ENCODE measurements at places on chromosomes 3 and 15.

DNA sequence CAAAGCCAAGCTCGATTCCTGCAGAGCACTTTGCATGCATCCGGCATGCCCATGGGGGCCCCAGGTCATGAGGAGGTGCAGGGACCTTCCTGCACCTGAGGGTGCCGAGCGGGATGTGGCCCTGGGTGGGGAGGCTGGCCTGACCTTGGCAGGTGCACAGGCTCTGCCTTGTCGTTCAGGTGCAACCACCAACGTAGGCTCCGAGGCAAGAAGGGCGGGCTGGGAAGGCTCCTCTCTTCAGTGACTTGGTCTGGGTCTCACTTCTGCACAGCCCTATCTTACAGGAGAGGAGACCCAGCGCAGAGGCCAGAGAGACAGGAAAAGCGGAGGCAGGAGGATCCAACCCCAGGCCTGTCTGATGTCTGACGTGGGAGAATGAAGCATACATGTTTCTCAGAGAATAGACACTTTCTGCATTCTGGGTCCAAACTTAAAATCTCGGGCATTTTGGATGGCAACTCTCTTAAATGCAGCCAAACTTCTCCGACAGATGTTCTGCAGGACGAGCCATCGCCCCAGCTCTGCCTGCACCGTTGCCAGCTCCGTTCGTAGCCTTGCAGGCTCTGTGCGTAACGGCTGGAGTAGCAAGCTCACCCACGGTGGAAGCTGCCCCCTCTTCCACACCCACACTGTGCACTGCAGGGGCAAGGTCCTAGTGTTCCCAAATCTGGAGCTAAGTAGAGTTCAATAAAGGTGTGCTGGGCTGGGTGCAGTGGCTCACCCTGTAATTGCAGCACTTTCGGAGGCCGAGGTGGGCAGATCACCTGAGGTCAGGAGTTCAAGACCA is 60.8 kb upstream of the SNRPA1 start:
- no peak for DNase-seq

GRCh38 chr3:136772709-136773108 is 20.5 kb upstream of the STAG1 start:
- no peak for DNase-seq

- DNase-seq = no peak
Measured at GRCh38 chr15:64667736-64668161, 107.6 kb downstream of the RBPMS2 start.

- DNase-seq = no peak
Measured at GRCh38 chr3:1183320-1184048, 90.7 kb downstream of the CNTN6 start.

GRCh38 chr3:94076055-94076454 is 13.2 kb downstream of the NSUN3 start:
- DNase-seq = no peak

DNA sequence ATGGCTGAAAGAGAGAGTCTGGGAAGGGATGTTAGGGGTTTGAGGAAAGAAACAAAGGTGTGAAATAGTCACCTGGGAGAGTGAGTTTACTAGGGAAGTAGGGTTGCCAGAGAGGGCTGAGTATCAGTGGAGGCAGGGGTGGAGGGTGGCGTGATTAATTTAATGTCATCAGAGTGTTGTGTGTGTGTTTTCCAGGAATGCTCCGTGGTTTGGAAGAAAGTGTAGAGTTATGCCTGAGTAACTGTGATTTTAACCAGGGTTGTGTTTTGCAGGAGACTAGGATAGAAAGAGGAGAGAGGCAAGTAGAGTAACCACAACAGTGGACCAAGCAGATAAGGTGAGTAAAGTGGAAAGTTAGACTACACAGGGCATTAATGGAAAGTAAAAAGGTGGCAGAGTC is 27.2 kb downstream of the PLD1 start:
- no peak for DNase-seq

DNA sequence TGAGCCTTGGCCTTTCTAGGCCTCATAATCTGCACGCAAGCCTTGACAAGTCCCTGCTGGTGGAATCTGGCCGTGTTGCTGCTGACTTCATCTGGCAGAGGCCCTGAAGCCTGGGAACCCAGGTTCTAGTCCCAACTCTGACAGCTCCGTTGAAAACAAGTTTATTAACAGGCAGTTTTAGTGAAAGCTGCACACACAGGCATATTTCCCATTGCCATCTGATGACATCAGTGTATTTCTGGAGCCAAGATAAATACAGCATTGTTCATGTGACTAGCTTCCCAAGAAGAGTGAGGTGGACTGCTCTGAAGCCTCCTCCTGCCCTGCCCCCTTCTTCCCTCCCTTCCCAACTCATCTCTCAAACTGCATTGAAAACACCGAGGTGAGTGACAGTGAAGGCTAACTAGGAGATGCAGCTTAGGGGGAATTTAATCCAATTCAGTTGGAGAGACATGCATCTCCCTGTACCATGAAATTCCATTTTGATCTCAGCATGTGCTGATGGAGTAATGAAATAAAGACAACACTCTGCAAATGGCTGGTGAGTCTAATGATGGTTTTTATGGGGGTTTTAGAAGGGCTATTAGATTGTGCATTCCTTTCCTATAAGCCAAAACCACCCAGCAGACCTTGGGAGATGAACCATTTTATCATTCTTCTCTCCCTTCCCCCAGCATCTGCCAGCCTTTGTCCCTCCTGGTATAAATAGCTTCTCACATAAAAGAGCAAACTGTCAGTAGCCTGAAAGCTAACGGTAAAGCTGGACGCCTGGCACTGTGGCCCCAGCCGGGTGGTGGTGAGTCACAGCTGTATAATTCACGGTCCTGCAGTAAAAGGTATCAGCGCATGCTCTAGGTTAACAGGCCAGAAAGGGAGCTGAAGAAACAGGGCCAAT is 38.0 kb downstream of the PRICKLE2 start:
- DNase-seq = no peak

GRCh38 chr15:89111961-89112340 is 23.7 kb downstream of the ABHD2 start:
- no peak for DNase-seq

DNA sequence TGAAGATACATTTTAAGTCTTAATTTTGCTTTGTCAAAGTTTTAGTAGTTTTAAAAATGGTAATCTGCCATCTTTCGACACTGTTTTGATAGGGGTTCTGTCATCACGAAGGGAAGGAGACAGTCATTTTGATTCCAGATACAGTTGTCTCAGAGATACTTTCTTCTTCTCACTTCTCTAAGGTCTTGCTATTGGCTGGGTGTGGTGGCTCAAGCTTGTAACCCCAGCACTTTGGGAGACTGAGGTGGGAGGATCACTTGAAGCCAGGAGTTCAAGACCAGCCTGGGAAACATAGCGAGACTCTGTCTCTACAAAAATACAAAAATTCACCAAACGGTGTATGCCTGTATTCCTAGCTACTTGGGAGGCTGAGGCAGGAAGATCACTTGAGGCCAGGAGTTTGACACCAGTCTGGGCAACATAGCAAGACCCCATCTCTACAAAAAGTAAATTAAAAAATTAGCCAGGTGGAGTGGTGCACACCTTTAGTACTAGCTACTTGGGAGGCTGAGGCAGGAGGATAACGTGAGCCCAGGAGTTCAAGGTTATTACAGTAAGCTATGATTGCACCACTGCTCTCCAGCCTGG is 3.3 kb downstream of the RAB8B start:
- DNase-seq = peak; percentile 48

- DNase-seq = peak; percentile 4
Measured at GRCh38 chr3:156382458-156383346, 172.2 kb downstream of the SSR3 start.

DNA sequence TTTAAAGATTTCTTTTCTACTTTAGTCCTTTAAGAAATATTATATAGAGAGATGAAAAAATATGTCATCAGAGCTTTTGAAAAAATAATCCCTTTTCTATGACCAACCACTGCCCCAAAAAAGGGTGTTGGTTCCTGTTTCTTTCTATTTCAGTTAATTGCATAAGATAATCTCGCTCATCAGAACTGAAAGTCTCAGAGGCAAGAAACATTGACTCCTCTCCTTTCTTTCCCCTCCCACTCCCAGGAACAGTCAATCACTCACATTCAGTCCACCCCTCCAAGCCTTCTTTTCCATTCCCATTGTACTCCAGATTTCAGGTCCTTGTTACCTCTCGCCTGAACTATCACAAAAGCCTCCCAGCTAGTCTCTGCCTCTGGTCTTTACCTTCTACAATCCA is 153.7 kb upstream of the ABI3BP start:
- DNase-seq = no peak

DNA sequence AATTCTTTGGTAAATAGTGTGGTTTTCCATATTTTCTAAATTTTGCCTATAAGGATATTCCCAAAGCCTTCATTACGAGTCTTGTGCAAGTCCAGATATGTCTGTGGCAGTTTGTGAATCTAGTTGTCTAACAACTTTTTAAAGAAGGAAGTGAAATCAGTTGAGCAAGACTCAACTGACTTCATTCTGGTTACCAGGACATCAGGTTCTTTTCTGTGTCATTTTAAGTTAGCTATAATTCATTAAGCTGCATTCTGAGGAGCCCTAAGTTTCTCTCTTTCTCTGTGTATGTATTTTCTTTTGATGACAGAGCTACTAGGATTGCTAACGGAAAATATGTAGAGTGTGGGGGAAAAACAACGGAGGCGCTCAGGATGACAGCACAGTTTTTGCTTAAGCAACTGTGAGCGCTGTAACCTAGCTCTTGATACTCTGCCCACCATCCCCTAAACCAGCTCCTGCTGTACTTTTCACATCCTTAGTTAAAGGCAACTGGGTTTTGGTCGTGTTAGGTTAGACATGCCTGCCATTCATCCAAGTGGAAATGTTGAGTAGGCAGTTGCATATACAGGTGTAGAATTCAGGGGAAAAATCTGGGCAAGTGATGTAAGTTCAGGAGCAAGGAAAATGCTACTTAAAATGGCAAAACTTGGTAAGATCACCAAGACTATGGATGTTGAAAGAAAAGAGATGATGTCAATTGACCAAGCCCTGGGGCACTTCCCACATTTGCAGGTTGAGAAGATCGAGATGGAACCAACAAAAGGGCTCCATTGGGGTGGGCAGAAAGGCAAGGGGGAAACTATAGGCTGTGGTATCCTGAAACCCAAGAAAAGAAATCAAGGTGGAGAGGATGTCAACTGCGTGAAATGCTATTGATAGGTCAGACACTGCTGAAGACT is 9.2 kb downstream of the MFSD1 start:
- DNase-seq = no peak

GRCh38 chr3:68062926-68063325 is 408.5 kb upstream of the SUCLG2 start:
- no peak for DNase-seq

DNA sequence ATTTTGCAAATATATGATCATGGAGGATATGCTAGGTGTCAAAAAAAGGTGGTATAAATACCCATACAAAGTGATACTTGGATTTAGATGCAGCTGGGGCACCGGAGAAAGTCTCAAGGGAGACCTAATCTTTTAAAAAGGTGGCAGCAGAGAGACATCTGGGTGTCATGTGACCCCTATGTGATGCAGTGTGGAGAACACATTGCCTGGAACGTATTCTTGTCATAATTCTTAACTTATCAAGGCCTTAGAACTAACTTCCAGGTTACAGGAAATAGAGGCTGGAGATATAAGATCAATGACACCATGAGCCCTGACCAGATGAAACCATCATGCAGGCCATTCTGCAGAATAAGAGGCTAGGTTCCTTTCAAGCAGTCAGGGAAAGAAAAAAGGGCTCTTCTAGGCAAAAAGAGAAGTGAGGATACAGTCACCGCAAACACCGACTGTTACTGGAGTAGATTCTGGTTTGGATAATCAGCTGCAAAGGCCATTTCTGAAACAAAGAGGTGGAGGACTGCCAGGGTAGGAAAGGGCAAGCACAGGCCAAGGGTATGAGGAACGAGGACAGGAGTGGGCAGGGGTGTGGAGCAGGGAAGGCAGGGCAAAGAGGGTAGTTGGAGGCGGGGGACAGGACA is 100.6 kb downstream of the OXNAD1 start:
- DNase-seq = no peak

- DNase-seq = no peak
Measured at GRCh38 chr3:71462586-71462985, 120.9 kb downstream of the FOXP1 start.

DNA sequence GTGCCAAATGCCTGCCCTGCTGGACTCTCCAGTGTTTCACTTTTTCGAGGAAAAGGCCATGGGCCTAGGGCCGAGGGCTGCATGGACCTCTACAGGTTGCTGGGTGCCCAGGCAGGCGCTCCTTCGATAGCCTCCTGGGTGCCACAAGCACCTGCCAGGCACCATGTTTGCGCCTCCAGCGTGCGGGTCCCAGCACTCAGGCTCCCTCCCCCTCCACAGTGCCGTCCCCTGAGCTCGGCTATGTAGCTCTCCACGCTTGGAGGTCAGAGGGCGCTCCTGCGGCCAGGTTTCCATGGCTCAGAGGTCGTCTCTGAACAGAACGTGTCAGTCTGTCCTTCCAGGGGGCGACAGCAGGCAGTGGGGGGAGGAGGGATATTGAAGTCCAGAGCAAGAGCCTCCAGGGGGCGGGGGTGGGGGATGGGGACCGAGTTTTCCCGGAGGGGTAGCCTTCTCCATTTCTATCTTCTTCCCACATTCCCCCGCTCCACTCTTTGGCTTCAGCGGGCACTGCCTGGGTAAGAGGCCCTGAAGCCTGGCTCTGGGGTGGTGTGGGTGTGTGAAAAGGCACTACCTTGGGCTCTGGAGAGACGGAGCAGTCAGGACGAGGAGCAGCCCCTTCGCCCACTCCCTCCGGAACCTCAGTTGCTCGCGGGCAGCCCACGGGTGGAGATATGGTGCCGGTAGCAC is 3.6 kb downstream of the ONECUT1 start:
- no peak for DNase-seq

DNA sequence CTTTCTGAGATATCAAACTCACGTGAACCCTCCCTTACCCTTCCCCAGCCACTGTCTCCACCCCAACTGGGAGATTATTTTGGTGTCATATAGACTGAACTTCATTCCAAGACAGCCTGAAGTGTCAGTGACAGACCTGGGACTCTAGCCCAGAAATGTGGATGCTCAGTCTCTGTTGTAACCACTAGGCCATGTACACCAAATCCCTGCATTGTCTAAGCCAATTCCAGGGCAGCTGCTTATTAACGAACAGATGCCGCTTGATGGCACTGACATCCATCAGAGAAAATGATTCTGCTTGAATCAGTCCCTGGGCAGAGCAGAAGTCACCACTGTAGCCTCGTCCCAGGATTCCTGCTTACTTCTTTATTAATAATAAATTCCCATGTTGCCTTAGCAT is 305.5 kb downstream of the GRM7 start:
- DNase-seq = no peak

GRCh38 chr15:70605606-70606410 is 157.6 kb downstream of the UACA start:
- DNase-seq = no peak

GRCh38 chr3:136110481-136110880 is 85.7 kb downstream of the MSL2 start:
- DNase-seq = no peak

DNA sequence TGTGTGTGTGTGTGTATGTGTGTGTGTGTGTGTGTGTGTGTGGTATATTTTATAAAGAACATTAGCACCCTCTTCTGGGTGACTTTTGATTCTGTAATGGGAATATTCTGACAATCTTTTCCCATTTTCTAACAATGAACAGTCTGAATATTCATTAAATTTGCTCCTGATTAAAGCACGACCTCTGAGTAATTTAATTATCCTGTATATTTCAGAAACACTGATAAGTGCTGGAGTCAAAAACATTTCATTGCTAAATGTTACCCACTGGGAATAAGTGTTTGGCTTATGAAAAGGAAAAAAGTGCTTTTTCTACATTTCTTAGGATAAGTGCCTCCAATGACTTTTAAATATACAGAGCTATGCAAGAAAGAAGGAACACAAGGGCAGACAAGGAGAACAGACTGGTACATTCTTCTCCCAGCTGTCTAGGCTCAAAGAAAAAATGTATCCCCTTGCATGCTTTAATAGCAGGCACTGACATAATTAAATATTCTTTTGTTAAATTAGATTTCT is 32.3 kb upstream of the SYNPR start:
- no peak for DNase-seq

- no peak for DNase-seq
Measured at GRCh38 chr3:188257384-188258026, 103.5 kb downstream of the LPP start.
